NCI-H510A (cell line): ENCODE measurements at places on chromosomes 12 and 14.

DNA sequence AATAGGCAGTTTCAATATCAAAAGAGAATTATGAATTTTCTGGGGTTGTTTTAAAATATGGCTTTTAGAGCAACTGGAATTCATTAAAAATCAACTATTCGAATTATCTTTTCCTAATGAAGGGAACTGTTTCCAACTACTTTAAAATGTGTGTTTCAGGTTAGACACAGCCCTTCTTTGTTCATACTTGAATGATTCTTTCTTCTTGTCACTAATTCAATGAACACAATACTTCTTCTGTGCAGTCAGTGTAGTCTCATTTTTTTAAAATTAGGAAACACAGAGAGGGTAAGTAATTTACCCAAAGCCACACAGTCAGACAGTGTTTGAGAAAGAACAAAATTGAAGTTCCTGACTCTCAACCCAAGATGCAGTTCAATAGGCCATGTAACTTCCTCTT lies 414.0 kb downstream of the CCDC91 start:
- no peak for DNase-seq

- no peak for DNase-seq
These were observed 60.8 kb downstream of the GALNT16 start for GRCh38 chr14:69320581-69321365.

GRCh38 chr12:104507672-104508071 lies 50.9 kb downstream of the CHST11 start:
- DNase-seq: peak; percentile 84

GRCh38 chr12:120515496-120515895 lies 13.5 kb downstream of the COQ5 start:
- DNase-seq: no peak

DNA sequence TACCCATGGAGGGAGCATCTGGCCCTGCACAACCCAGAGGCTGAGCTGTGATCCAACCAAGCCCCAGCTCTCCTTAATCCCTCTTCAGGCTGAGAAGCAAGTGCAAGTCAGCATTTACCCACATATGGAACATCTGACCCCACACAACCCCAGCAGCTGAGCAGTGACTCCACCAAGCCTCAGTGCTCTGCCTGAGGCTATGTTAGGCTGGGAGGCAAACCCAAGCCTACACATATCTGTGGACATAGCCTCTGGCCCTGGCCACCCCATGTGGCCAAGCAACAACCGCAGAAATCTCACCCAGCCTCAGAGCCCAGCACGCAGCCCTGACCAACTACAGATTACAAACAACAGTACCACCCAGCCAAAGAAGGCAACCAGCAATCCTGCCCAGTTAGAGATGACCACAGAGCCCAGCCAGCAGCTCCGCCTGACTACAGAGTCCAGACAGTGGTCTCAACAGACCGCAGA lies 142.8 kb downstream of the NUAK1 start:
- no peak for DNase-seq

GRCh38 chr14:83863042-83863774 lies 1666.7 kb upstream of the FLRT2 start:
- DNase-seq: no peak

- DNase-seq: no peak
These were observed 45.0 kb downstream of the SYNE3 start for GRCh38 chr14:95471476-95471875.

GRCh38 chr14:50364792-50365191 lies 31.9 kb downstream of the CDKL1 start:
- no peak for DNase-seq

GRCh38 chr12:121284551-121285390 lies 11.7 kb downstream of the CAMKK2 start:
- no peak for DNase-seq

DNA sequence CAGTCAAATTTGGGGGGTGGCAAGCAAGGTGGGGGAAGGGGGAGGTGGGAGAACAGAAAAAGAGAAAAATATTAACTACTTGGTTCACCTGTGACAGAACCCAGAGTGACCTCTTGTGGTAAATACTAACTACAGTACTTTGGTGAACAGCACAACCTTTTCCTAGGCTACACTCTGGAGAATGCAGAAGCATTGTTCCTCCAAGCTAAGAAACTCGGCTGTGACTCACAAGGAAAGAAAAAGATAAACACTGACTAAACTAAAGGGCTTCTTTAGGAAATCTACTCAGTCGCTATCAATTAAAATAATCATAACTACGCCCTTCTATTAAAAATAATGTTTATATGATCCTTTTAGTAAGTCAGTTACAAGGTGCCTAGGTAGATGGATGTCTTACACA lies 5.4 kb downstream of the KCNH5 start:
- no peak for DNase-seq

- DNase-seq: no peak
These were observed 4.0 kb upstream of the CKAP4 start for GRCh38 chr12:106251631-106252455.
